ENCODE measurements at places on chromosomes 5 and 9.

DNA sequence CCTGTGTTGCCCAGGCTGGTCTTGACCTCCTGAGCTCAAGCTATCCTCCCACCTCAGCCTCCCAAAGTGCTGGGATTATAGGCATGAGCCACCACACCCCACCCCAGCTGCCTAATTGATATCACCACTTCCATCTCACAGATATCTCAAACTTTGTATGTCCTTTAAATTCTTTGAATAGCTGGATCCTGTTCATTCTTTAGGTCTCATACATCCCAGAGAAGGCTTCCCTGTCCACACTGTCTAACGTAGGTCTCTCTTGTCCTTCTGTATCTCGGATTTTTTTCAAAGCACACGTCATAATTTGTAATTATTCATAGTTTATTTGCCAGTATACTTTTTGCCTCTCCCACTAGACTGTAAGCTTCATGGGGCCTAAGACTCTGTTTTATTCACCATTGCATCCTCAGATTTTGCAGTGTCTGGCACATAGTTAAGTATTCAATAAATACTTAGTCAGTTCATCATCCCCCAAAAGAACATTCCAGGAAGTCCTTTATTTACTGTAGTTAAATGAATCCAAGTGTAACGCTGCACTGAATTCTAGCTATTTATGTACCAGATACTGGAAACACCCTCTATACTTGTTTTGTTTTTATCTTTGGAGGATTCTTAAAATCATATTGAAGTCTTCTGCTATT, 10.5 kb downstream of the ARSK start:
- no peak for DNase-seq

- DNase-seq: no peak
These were observed 163.9 kb downstream of the OLFM1 start for GRCh38 chr9:135251331-135251761.

- DNase-seq: no peak
These were observed 3.6 kb downstream of the BRIX1 start for GRCh38 chr5:34919077-34919476.

- DNase-seq: no peak
These were observed 935.9 kb upstream of the COX7C start for GRCh38 chr5:85681871-85682270.

- DNase-seq: no peak
These were observed 28.3 kb downstream of the TPD52L3 start for GRCh38 chr9:6356441-6356840.

DNA sequence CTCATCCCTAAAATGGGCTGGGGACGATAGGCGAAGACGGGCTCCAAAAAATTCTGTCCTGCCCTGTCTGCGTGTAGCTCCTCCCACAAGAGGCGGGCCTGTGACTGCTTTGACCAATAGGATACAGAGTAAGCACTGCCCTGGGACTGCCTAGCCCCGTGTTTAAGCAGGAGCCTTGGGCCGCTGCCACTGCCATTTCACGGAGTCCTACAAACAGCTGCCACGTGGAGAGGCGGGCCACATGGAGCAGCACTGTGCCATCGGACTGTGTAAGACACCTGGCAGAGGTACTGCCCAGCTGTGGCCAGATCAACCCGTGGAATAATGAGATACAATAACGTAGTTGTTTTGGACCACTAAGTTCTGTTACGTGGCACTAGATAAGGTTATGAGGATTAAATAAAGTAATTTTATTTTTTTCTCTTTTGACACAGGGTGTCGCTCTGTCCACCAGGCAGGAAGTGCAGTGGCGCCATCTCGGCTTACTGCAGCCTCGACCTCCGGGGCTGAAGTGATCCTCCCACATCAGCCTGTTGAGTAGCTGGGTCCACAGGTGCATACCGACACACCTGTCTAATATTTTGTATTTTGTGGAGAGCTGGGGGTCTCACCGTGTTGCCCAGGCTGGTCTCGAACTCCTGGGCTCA, 87.2 kb downstream of the LMNB1 start:
- DNase-seq: no peak

GRCh38 chr9:79731171-79731890, 159.6 kb downstream of the TLE4 start:
- no peak for DNase-seq

- DNase-seq: no peak
These were observed 10.6 kb upstream of the UBAP2 start for GRCh38 chr9:34059281-34059680.

DNA sequence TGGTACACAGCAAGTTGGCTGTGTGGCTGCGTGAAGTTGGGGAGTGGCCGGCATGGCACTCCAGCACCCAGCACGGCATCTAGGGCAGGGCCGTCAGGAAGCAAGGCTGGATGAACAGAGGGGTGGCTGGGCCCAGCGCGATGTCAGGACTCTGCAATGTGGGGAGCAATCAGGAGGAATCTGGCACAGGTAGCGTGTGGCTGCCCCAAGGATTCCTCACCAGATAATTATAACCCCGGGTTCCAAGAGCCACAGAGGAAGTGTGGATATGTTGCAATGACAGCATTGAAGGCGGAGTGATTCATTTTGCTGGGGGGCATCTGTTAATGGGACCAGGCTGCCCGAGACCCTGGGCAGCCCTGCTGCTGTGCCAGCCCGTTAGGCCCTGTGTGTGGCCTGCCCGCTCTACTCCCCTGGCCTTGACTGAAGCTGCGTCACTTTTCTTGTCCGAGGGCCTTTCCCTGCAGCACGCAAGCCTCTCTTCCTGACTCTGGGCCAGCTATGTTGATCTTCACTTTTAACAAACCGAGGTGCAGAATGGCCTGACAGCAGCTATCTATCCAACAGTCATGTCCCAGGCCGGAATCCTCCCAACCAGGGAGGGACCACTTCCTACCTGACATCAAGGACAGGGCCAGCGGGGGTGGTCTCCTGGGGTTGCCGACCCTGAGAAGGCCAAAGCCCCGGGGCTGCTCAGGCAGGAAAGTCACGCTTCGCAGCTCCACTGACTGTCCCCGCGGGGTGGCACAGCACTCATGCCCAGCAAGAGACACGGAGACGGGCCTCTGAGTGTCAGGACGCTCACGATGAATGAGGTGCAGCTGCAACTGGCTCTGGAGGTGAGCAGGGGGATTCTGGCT, 118.0 kb upstream of the PHYKPL start:
- DNase-seq: no peak

GRCh38 chr9:68533678-68534077, 7.0 kb downstream of the TMEM252 start:
- no peak for DNase-seq

- DNase-seq: no peak
These were observed 16.3 kb upstream of the PRR16 start for GRCh38 chr5:120447706-120448239.

DNA sequence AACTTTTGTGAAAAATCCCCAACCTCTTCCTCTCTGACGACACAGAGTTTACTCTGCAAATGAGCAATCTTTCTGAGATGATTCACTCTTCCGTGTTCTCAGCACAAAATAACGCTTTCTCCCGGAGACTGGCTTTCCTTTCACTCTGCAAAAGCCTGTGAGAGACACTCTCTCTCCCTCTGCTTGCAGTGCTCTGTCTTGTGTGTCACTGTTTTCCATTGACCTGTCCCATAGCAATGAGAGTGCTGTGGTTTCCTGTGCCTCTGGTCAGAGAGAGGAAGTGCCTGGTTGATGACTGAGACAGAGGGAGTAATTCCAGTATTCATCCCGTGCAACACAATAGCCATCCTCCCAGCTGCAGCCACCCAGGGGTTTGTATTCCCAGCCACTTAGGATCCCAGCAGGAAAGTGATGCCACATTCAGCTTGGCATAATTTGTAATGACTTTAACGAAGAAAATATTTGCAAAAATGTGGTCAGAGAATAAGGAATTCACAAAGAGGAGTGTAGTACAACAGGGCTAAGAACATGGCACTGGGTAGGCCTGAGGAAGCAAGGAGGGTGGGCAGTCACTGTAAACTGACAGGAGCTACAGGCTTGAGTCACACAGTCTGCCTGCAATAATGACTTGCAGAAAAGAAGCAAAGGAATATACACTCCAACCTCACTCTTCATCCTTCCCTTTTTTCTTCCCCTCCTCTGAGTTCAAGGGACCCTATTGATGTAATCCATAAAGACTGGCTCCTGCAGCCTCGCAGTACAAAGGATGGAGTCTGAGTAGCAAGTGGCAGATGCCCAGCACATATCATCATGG, 463.5 kb upstream of the RGMB start:
- peak; percentile 95 for DNase-seq

DNA sequence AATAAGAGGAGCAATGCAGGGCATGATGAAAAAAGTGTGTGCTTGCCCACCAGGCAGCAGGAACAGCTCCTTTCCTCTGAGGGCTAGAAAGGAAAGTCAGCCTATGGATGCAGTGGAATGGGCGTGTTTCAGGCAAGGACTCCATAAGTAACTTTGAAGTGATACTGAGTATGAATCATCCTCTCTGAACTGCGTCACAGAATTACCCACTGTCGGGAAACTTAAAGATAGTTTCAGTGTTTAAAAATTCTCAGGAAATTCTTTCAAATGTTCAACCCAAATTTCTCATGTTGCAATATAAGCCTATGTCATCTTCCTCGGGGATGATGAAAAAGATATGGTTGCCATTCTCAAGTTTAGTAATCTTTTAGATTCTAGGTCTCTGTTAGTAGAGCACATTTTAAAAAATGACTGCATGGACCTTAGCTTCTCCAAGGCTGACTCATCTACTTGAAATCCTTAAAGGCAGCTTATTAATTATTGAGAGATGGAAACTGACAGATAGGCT, 27.7 kb downstream of the PTCD2 start:
- DNase-seq: peak; percentile 72

DNA sequence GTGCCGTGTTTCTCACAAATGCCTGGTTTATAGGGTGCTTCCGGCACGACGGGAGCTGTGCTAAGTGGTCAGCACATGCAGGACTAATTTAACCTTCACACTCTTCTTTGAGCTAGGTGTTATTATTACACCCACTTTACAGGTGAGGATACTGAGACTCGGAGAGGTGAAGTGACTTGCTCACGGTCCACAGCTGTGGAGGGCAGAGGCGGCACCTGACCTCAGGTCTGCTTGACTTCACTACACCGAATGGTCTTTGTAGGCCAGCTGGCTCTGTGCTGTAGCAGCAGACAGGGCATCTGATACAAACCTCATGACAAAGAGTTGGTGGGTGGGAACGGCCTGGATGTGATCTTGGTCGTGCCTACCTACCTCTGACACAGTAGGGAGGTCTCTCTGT, 102.0 kb upstream of the BOD1 start:
- DNase-seq: no peak

GRCh38 chr9:109918339-109919163, 138.6 kb downstream of the PALM2AKAP2 start:
- no peak for DNase-seq

GRCh38 chr5:168701641-168702040, 122.5 kb upstream of the PANK3 start:
- DNase-seq: no peak

GRCh38 chr9:74639112-74639511, 142.0 kb downstream of the RORB start:
- no peak for DNase-seq

DNA sequence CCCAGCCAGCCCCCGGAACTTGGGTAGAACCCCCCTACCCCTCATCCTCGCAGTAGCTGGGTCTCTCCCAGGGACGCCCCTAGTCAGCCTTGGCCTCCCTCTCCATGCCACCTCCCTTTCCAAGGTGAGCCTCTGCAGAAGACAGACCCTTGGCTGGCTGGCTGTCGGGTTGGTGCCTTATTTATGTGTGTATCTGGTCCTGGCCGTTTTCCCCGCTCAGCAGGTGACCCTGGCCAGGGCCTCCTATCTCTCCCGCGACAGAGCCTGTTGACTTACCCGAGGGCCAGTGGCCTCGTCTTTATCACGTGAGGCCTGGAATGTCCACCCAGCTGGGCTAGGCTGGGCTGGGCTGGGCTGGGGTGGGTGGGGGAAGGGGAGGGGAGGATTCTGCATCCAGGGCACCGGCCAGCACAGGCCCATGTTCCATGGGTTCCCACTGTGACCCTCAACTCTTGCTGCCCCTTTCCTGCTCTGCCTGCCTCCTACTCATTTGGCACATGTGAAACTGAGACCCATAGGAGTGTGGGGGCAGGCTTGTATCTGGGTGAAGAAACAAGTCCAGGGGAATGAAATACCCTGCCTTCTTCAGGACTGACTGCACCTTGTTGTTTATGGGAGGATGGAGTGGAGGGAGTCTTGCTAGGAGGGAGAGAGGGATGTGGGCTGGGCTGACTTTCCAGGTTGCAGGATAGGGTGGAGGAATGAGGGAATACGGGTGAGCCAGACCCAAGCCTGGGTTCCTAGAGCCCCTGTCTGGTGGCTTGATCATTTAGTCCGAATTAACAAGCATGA, 3.1 kb downstream of the CXXC5 start:
- no peak for DNase-seq

DNA sequence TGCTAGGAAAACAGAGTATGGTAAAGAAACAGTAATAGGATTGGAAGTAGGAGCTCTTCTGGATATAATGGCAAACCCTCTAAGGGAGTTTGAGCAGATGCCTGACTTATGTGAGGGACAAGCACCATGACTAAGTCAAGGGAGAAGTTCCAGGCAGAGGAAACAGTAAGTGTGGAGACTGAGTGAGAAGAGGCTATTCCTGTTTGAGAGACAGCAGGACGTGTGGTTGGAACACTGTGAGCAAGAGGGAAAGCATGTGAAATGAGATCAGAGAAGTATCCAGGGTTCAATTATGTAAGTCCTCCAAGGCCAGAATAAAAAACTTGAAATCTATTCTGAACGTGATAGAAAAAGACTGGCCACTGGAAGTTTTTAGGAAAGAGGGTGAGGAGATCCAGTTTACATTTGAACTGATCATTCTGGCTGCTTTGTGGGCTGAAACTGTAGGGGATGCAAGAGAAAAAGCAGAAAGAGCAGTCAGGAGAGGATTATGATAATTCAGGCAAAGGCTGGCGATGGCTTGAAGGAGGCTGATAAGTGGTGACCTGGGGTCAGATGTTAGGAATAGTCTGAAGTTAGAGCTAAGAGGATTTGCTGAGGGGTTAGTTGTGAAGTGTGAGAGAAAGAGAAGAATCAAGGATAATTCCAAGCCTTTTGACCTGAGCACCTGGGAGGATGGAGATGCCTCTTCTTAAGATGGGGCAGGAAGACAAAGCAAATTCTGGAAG, 19.2 kb downstream of the DMAC1 start:
- DNase-seq: no peak

- no peak for DNase-seq
These were observed 375.8 kb downstream of the RAB3C start for GRCh38 chr5:58958701-58959100.

DNA sequence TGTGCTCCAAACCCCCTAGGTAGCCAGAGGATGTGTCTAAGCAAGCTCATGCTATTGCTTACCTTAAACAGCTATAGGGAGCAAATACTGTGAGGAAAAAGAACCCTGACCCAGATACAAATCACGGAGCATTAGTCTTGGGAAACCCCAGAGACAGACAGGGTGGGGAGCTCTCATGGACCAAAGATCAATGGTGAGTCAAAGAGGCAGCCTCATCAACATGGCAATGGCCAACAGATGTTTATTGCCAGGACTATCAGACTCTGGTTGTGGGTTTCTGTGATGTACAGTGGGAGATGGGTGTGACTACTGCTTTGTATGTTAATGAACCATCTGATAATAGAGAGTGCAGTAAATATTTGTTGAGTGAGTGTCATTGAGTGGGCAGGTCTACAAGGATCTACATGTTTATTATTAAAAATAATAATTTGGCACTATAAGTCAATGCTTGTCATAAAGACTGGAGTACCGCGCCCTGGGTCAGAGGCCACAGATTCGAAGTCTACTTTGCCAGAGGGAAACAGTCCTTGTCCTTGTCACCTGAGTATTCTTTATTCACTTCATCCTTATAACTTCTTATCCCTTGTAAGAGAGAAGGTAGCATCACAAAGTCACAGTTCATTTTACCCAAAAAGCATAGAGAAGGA, 56.5 kb upstream of the RAI14 start:
- no peak for DNase-seq

GRCh38 chr5:87034557-87034956, 233.1 kb upstream of the RASA1 start:
- no peak for DNase-seq

GRCh38 chr5:101561018-101561417, 657.9 kb upstream of the ST8SIA4 start:
- no peak for DNase-seq

Data from HFF-Myc (cell line).